ENCODE measurements at places on chromosomes 2 and 18.

DNA sequence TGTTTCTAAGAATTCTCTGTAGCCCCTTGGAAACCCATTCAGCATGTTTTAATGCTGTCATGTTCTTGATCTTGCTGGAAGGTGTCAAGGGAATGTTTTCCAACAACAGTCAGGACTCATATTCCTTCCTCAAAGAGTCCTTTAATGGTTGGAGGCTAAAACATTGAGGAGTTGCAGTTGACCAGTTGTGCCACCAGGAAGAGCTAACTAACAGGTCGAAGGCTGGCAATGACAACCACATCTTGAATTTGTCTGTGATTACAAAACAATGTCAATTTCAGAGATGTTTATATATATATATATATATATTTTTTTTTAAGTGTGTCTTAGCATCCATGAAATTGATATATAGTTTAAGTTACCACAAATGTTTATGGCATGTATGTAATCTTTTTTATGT is 151.5 kb downstream of the INO80D start:
- no peak for DNase-seq

GRCh38 chr18:47999801-48000248 is 69.4 kb upstream of the SMAD2 start:
- DNase-seq: no peak

GRCh38 chr2:17115042-17115441 is 403.2 kb downstream of the RAD51AP2 start:
- no peak for DNase-seq

DNA sequence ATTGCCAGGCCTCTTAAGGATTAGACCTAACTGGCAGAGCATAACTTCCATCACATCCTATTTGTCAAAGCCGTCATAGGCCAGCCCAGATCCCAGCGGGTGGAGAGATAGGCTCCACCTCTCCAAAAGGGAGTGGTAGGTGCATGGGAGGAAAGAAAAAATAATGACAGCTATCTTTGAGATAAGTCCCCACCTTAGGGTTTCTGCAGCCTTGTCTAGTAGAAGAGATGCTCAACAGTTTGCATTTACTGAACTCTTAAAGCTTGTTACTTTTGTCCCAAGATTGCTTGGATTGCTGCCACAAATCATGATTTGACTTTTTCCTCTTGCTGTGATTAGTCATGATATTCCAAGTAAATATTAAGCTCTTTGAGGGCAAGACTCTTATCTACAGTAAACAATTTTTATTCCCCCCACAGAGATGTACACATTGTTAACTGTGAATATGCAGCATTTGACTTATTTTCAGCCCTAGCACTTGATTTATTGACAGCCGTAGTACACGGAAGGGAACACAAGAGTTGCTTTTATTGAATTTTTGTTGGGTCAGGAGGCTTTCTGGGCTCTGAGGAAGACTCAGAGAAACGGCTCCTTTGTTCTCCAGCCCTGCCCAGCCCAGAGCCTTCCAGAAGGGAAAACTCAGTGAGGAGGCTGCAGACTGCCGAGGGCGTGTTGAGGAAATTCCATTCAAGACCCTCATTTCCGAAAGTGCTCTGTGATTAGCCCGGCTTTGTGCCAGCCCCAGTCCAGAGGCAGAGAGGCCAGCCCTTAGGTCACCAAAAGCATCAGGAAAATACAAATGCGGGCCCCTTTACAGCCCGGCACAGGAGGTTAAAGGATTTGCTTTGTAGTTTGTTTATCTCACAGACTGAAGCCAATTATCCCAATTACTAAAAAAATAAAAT is 75.5 kb upstream of the ZNF532 start:
- DNase-seq: peak; percentile 26

DNA sequence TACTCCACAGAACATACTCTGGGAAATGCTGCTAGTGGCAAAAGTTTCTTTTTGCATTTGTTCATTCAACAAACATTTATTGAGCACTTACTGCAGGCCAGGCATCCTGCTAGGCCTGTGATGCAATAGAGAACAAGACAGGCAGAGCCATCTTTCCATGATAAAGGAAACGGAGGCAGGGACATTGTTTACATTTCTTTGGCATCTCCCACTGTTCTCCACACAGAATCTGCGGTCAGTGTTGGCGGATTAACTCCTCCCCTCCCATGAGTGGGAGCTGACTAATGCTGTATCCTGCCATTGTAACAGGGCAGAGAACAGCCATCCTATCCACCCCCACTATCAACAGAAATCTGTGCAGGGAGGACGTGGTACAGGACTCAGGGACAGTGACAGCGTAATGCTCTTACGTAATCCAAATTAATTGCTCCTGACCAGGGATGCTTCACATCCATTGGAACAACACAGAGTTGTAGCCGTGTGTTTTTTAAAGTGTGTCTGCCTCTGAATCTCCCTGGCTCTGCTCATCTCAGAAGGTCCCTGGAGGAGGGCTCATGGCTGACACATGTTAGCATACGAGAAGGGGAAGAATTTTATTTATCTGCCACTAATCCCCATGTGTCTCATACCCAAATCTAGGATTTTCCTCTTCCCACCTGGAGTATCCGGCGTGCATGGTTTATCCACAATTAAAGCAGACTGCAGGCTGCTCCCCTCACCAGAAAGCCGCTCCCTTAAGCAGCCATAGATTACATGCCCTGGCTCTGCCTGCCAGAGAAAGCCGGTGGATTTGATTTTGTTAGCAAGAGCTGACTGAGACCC is 32.3 kb downstream of the STEAP3 start:
- DNase-seq: peak; percentile 51

- DNase-seq: peak; percentile 49
Measured at GRCh38 chr2:85648619-85649018, 19.4 kb downstream of the SFTPB start.
